ENCODE measurements at places on chromosomes 4 and X.

DNA sequence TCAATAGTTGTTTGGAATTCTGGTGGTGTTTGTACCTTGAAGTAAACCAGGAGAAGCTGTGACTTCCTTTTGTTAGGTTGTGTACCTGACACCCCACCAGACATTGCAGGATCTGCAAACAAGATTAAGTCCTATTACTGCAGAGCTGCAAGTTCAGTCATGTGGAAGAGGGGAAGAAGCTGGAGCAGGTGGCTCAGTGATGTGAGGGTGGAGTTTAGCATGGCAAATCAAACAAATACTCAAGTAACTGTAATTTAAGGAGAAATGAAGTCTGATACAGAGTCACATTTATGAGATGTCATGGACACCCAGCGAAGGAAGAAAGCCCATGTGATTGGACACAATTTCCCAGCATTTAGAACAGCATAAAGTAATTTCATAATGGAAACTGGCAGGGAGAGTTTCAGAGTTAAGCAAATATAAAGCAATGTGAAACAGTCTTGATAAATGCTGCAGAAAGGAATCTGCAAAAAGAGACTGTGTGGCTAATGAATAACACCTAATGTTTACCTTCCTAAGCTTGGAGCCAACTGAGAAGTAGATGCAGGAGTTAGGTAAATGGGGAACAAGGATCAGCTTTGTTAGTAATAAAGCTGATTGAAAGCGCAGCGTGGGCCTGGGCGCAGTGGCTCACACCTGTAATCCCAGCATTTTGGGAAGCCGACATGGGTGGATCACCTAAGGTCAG, 249.1 kb downstream of the GBA3 start:
- DNase-seq = peak; percentile 9

DNA sequence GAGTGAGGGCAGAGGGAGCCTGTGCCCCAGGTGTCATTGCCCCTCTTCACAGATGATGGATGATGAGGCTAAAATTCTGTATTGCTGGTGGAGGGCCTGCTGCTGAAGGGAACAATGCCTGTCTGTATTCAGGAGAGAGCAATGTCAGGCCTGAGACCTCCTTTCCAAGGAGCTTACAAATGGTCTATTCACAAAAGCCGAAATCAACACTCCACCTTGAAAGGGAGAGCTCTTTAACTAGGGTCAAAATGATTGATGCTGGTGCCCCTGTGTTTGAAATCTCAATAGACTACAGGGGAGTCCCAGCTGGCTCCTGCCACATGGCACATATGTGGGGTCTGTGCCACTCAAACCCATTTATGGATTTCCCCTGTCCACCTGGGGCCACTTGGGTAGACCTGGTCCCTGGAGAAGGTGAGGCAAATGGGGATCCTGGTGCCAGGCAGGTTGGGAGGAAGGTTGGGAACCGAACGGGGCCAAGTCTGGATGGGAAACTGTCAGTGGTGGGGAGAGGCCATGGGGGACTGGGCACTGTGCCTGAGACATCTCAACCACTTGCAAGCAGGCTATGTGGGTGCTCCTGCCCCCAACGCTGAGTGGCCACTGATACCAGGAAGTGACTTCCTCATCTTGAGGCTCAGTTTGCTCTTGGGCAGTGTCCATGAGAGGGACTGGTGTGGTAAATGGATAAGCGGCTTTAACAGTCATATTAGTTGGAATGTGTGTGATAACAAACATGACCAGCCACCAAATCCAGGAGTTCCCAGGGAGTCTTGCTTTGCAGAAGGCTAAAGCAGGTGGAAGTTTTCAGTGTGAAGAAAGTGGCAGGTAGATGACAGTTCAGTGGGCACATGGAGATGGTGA, 223.8 kb upstream of the PSAPL1 start:
- no peak for DNase-seq

DNA sequence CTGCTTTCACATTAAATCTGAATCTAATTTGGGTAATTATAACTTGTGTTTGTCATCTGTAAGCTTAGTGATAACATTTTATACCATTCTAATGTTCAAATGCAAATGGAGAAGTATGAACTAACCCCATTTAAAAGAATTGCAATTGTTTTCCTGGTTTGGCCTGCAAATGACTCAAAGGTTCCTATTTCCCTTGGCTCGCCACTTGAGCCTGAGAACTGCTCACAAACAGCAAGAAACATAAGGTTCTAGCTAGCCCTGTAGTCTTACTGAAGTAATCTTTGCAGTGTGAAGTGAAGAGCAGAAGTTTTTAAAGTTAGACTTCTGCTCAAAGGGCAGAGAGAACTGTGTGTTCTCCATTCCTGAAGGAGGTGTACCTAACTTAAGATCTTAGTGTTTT, 27.2 kb downstream of the UPRT start:
- DNase-seq = no peak

DNA sequence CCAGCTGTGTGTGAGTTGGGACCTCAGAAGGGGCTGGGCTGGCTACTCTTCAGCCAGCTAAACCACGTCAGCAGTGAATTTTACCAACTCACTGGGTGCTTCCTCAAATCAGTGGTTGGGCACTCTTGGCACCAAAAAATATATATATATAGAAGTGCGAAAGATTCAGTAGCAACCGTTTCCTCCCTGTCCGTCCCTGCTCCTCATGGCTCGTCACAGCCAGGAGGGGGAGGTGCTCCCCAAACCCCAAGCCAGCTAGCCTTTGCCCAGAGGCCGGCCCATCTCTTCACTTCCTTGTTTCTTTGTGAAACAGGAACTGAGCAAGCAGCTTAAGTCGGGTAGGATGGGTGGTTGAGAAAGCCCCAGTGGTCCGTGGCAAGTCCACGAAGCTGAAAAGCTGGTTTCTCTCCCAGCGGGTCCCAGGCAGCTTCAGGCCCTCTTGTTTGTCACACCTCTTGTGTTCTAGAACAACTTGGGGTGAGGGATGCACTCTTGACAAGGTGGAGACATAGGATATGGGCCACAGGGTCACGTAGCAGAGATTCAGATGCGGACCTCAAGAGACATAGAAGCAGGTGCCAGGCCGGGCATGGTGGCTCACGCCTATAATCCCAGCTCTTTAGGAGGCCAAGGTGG, 6.8 kb upstream of the SASH3 start:
- peak; percentile 82 for DNase-seq

DNA sequence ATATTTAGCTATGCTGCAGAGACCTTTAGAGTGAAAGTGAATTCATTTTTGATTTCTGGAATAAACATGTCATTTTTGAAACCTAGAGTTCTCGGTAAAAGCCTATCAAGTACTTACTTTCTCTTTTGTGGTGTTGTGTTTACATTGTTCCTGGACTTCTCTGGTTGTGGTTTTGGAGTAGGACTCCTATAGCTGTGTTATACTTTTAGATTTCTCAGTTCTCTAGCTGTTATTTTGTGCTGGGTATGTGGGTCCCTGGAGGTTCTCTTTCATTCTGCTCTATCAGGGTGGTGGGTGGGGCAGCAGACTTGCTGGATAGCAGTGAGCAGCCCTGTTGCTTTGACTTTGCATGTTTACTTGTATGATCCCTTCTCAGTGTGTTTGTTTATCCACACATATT, 25.6 kb upstream of the MSMO1 start:
- DNase-seq = no peak
